ENCODE measurements at places on chromosomes 7 and 10. TPM values are rescaled to one million over a fixed set of nuclear protein-coding genes. Genes with fewer than 3 reads are reported as not detected.

DNA sequence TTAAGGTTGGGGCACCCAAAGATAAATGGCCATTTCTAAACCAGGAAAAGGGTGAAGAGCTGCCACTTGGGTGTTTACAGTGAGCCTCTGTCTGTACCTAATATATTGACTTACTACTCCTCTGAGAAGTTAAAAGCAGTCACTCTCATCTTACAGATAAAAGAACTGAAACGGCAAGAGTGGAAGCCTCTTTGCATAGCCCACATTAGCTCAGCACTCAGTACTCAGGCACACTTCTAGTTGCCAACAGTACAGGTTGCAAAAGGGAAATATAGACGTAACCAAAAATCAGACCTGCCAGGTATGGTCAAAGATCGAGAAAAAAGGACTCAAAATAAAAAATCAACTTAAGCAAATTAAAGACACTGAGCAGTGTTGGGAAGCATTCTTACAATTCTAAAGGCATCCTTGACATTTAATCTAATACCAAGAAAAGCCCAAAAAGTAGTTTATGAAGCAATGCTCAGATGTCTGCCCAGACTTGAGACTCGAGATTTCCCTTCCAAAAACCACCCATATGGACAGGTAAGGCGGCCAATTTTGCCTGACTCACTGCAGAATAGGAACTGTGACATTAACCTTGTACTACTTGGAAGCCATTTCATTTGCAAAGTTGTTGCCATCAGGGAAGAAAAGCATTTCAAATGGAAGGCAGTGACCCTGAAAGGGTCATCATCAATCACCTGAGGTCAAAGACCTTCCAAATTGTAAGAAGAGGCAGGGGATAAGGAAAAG is 139.3 kb downstream of the SLC25A13 start:
- no peak overlapping the region for H3K27ac ChIP-seq
- DNase-seq, result no peak
- H3K27me3 ChIP-seq, result no peaks in the 10 kb centered on the region
- H3K4me1 ChIP-seq, result no peaks in the 10 kb centered on the region
- no peak overlapping the region for H3K4me3 ChIP-seq

Gene HOXA3
- total RNA-seq, result not detected

- H3K4me1 ChIP-seq, result no peaks in the 10 kb centered on the region
- no peak for DNase-seq
- H3K27ac ChIP-seq, result no peak overlapping the region
- H3K4me3 ChIP-seq, result no peak overlapping the region
- no peaks in the 10 kb centered on the region for H3K27me3 ChIP-seq
Observed at GRCh38 chr7:104267701-104268368, 60.0 kb upstream of the ORC5 start.

DNA sequence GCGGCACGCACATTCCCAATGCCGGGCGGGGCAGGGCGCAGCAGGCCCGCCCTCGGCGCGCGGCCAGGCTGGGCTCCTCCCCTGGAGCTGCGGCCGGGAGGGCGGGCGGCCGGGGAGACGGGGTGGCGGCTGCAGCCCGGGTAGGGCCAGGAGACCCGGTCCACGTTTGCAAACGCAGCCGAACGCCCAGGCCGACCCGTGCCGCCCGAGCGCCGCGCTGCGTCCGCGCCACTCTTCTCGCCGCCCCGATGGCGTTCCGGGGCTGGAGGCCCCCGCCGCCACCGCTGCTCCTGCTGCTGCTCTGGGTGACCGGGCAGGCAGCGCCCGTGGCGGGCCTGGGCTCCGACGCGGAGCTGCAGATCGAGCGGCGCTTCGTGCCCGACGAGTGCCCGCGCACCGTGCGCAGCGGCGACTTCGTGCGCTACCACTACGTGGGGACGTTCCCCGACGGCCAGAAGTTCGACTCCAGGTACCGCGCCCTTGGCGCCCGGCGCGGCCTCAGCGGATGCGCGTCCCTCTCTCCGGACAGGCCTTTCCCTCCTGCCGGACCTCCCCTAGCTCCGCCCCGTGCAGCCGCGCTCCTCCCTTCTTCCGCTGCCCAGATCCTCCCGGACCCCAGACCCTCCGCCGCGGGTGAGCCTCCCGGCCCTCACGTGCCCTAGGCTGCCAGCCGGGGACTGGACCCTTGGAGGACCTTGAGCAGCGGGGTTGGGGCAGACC is at the start of gene FKBP9:
FKBP9 (plus strand) TSS at position 115 of the 720 bp plus-strand sequence; CDS start at position 249, 134 bp downstream.
- DNase-seq, result no peak
- peak within 1 kb of the TSS; percentile 35 for H3K4me3 ChIP-seq
- no peak within 1 kb of the TSS for H3K27ac ChIP-seq
- no peaks in the 10 kb centered on the region for H3K36me3 ChIP-seq
- peaks cover 8% of the 10 kb centered on the region for H3K27me3 ChIP-seq
- H3K4me1 ChIP-seq, result peaks cover 11% of the 10 kb centered on the region

Gene NODAL
- total RNA-seq, result not detected

Gene AZGP1
- not detected for total RNA-seq

Gene SUMF2
- 177 TPM for total RNA-seq

GRCh38 chr10:104258209-104258608 is 3.5 kb downstream of the GSTO1 start:
- DNase-seq, result no peak
- no peak overlapping the region for H3K27ac ChIP-seq
- peaks cover 22% of the 10 kb centered on the region for H3K36me3 ChIP-seq

DNA sequence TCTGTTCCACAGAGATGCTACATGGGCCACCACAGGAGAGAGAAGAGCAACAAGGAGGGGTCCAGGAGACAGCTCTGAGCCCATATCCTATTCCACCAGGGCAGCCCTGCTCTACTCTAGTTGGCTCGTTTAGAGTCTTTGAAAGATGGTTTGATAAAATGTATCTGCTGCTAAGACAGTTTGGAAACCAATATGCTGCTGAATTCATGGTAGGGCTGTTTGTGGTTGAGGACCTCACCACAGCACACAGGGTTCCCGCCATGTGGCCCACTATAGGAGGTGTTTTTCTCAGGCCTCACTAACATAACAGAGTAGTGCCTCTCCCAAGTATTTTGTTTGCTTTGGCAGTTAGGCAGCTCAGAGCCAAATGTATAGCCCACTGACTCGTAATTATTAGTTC is 35.8 kb upstream of the ZC3HAV1L start:
- no peak overlapping the region for H3K4me3 ChIP-seq
- no peaks in the 10 kb centered on the region for H3K27me3 ChIP-seq
- no peak for DNase-seq
- no peak overlapping the region for H3K27ac ChIP-seq
- H3K36me3 ChIP-seq, result peaks cover 78% of the 10 kb centered on the region
- H3K4me1 ChIP-seq, result peaks cover 48% of the 10 kb centered on the region

Gene LRRC61
- 12.8 TPM for total RNA-seq

GRCh38 chr7:101058355-101058754 is 26.9 kb upstream of the TRIM56 start:
- H3K36me3 ChIP-seq, result no peaks in the 10 kb centered on the region
- peaks cover 10% of the 10 kb centered on the region for H3K27me3 ChIP-seq
- peak; percentile 23 for DNase-seq
- H3K4me1 ChIP-seq, result no peaks in the 10 kb centered on the region
- no peak overlapping the region for H3K27ac ChIP-seq
- H3K4me3 ChIP-seq, result no peak overlapping the region

Gene ABCB1
- total RNA-seq, result 27.1 TPM

- H3K36me3 ChIP-seq, result no peaks in the 10 kb centered on the region
- H3K27ac ChIP-seq, result no peak overlapping the region
- no peaks in the 10 kb centered on the region for H3K27me3 ChIP-seq
- no peaks in the 10 kb centered on the region for H3K4me1 ChIP-seq
Observed at GRCh38 chr7:127638197-127638596, 13.8 kb upstream of the SND1 start.

Gene ERVW-1
- total RNA-seq, result not detected

DNA sequence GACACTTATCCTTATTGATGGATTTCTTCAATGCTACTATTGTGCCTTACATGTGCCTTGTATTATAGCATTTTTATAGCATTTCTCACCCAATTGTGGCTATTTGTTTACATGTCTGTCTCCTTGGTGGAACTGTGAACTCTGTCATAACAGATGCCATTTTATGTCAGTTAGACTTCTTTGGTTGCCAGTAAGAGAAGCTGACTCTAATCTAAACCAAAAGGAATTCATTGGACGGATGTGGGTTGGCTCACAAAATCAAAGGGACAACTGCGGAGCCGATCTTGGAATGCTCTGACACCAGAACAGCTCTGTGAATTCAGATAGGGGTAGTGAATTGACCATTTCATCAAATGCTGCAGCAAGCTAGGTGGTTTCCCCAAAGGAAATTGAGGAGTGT is 15.0 kb downstream of the GARIN1A start:
- H3K4me1 ChIP-seq, result no peaks in the 10 kb centered on the region
- H3K27ac ChIP-seq, result no peak overlapping the region
- H3K36me3 ChIP-seq, result no peaks in the 10 kb centered on the region

Gene GOLGA7B
- 7.9 TPM for total RNA-seq

- no peak overlapping the region for H3K27ac ChIP-seq
- no peak for DNase-seq
- H3K27me3 ChIP-seq, result no peaks in the 10 kb centered on the region
- H3K4me1 ChIP-seq, result peaks cover 2% of the 10 kb centered on the region
- H3K4me3 ChIP-seq, result no peak overlapping the region
Observed at GRCh38 chr10:18209241-18209640, 69.0 kb downstream of the CACNB2 start.

- H3K4me3 ChIP-seq, result no peak overlapping the region
- DNase-seq, result no peak
- H3K27ac ChIP-seq, result no peak overlapping the region
Observed at GRCh38 chr10:67936416-67936815, 52.0 kb downstream of the SIRT1 start.

Gene SOSTDC1
- not detected for total RNA-seq

Measured in CD4-positive, alpha-beta memory T cell (primary cell).